ENCODE measurements at places on chromosomes 6 and 20.

GRCh38 chr6:24481449-24481848 is 7.9 kb downstream of the GPLD1 start:
- no peak for DNase-seq

GRCh38 chr20:62596486-62596885 is 45.8 kb upstream of the SLCO4A1 start:
- DNase-seq: no peak

- DNase-seq: no peak
These were observed 216.8 kb upstream of the DTNBP1 start for GRCh38 chr6:15879371-15880261.

DNA sequence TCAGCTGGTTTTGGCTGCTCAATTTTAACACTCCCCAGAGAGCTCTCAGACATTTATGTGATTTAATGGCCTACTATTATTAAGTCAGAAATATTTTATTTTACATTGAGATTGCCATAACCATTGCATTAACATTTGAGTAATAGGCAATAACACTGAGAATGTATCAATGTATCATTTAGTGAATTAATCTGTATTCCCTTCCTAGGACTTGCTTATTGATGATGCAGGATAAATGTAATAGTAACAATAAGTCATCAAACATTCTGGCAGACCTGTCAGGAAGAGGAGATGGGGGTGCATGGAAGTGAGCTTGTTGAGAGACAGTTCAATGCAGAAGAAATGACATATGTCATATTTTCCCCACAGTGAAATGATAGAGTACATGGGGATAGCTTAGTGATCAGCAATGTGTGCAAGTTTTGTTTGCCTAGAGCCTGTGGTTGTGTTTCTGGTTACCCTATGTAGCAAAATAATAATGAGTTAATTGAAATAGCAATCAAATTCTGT is 458.9 kb downstream of the EYS start:
- no peak for DNase-seq

DNA sequence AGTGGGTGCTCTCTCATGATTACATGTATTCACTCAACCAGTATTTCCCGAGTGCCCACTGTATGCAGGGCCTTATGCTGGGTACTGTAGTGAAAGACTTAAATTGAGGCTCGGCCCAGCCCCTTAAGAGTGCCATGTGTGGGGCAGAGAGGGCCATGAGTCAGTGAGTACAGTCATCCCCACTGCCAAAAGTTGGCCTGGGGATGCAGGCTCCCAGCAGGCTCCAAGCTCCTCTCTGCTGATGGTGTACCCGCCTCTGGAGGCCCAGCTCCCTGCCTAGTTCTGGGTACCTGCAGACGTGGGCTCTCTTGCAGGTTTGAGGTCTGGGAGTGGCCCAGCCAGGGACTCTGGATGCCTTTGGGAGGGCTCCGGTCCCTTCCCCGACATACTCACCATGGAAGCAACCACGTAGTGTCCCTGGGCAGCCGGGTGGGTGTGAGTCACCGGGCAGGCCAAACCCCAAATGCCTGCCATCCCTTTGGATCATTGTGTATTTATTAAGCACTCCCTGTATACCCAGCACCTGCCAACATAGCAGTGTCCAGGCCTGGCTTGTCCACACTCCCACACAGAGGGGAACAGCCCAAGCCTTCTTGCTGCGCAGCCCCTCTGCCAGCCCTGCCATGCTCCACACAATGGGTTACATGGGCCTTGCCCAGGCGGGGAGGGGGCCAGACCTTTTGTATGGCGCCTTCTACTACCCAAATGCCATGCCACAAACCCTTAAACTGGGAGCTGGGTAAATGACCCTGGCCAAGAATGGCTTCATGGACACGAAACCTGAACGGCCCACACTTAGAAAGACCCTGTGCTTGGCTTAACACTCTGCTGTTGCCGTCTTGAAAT is 153.6 kb downstream of the VEGFA start:
- no peak for DNase-seq

GRCh38 chr6:158589366-158589765 is 29.5 kb downstream of the TMEM181 start:
- DNase-seq: peak; percentile 84
